ENCODE measurements at places on chromosomes 5 and 9.

DNA sequence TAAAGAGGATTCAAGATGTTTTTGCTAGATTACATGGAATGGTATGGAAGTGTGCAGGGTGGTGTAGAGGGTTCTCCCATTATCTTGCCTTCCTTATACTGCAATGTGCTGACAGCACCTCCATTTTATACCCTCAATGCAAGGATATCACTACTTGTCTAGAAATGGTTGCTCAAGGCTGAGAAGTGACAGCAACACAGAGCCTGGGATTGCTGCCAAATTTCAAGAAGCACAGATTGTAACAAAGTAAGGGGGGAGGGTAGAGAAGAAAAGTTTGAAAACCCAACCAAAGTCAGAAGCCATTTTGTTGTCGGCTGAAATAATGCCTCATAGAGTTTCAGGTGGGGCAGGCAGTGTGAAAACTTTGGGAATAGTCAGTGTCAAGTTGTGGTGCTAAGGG is 29.8 kb downstream of the PCDHAC2 start:
- no peak for DNase-seq

GRCh38 chr9:115261656-115262081 is 143.7 kb upstream of the TNC start:
- DNase-seq, result no peak

- no peak for DNase-seq
Observed at GRCh38 chr9:105969636-105970035, 275.3 kb downstream of the TMEM38B start.

DNA sequence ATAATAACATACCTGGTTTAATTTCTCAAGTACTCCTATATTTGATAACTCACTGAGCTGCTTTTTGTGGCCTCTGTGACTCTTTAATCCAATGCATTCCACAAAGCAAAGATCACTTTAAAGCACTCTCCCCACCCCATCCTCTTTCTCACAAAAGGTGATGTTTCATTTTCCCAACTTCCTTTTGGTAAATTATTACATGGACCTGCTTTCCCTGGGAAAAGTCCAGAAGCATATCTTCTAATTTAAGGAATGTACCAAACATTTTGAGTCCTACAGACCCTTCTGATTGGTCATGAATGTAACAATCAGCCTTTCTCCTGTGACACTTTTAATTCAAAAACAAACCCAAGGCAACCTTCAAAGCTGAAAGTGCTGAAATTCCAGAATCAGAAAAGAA is 71.1 kb downstream of the MLLT3 start:
- DNase-seq, result no peak

- DNase-seq, result no peak
Observed at GRCh38 chr9:132295181-132295580, 59.6 kb downstream of the SETX start.

GRCh38 chr5:124253203-124253810 is 493.1 kb downstream of the ZNF608 start:
- DNase-seq, result no peak

GRCh38 chr9:98913705-98914104 is 30.0 kb upstream of the COL15A1 start:
- no peak for DNase-seq

DNA sequence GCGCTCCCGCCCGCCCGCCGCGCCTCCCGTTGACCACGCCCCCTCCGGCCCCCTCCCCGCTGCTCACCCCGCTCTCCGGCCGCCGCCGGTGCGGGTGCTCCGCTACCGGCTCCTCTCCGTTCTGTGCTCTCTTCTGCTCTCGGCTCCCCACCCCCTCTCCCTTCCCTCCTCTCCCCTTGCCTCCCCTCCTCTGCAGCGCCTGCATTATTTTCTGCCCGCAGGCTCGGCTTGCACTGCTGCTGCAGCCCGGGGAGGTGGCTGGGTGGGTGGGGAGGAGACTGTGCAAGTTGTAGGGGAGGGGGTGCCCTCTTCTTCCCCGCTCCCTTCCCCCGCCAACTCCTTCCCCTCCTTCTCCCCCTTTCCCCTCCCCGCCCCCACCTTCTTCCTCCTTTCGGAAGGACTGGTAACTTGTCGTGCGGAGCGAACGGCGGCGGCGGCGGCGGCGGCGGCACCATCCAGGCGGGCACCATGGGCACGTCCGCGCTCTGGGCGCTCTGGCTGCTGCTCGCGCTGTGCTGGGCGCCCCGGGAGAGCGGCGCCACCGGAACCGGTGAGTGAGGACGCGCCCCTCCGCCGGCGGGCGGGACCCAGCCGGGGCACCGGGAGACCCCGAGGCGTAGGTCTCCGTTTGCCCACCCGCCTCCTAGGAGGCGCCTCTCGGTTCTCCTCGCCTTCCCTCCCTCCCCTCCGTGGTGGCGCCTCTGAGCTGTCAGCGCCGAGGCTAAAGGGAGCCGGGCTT is at the start of gene VLDLR:
VLDLR (plus strand) TSS at position 66 of the 739 bp plus-strand sequence; CDS start at position 469, 403 bp downstream.
- peak; percentile 91 for DNase-seq

DNA sequence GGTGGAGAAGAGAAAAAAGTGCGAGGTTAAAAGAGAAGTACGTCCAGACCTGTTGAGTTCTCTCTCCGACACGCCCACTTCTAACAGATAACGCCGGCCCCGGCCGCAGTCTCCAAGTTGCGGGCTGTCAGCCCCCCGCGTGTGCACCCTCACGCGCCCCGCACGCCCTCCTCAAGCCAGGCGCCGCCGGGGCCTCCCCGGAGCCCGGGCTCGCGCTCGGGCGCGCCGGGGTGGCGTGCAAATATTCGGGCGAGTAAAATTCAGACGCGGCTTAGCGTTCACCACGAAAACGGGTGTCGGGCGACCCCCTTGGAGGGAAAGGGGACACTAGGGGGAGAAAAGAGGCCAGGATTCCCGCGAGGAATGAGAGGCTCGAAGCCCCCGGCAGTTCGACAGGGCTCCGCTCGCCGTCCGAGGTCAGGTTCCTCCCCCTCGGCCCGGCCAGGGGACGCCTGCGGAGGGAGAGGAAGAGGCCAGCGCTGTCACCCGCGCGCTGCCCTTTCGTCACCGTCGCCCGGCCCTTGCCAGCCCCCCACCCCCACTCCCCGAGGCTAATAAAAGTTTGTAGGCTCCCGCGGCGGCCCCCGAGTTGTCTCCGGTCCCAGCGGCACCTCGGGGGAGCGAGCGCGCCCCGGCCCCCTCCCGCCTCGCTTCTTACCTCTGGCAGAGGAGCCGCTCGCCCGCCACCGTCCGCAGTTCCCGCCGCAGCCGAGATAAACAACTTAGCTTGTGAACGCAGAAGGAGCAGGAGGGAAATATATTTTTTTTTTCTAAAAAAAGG is 743 bp downstream of the NR3C1 start:
- peak; percentile 85 for DNase-seq

- no peak for DNase-seq
Observed at GRCh38 chr9:109403116-109403515, 82.3 kb upstream of the EPB41L4B start.

- no peak for DNase-seq
Observed at GRCh38 chr9:126306071-126306647, 20.5 kb upstream of the MVB12B start.

- DNase-seq, result no peak
Observed at GRCh38 chr5:116411101-116411571, 163.5 kb downstream of the SEMA6A start.

- DNase-seq, result no peak
Observed at GRCh38 chr5:10594591-10595210, 30.8 kb downstream of the ANKRD33B start.

GRCh38 chr9:114641967-114642366 is 15.6 kb downstream of the TEX53 start:
- DNase-seq, result no peak

GRCh38 chr5:96257904-96258303 is 175.1 kb downstream of the PCSK1 start:
- DNase-seq, result no peak

- no peak for DNase-seq
Observed at GRCh38 chr5:145509336-145510136, 325.6 kb downstream of the PRELID2 start.

GRCh38 chr5:173591056-173591514 is 25.4 kb downstream of the BOD1 start:
- DNase-seq, result no peak

GRCh38 chr9:83775932-83776331 is 41.6 kb downstream of the GKAP1 start:
- no peak for DNase-seq

DNA sequence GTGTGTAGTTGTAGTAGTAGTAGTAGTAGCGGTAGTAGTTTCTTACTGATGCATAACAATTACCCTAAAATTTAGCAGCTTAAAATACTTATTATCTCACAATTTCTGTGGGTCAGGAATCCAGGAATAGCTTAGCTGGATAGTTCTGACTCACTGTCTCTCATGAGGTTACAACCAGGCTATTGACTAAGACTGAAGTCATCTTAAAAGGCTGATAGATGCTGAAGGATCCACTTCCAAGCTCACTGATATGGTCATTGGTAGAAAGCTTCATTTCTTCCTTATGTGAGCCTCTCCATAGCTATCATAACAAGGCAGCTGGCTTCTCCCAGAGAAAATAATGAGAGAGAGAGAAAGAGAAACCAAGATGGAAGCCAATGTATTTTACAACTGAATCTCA is 147.5 kb upstream of the FBXL17 start:
- no peak for DNase-seq

DNA sequence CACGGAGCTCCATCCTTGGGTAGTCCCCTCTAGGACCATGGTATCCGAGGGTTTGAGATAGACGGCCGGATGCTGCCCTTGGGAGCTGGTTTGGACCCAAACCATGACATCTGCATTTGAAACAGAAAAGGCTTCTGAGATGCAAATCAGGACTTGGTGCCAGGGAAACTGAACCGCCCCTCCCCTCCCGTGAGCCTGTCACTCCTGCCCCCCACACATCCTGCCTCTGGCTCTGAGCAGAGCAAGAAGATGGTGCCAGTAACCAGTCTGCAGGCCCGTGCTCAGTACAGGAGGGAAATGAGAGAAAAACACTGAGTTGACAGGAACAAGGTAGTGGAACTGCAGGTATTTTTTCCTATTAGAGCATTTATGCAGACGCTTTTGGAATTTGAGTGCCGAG is 18.6 kb downstream of the ARPC5L start:
- no peak for DNase-seq

GRCh38 chr5:96242571-96242970 is 190.5 kb downstream of the PCSK1 start:
- no peak for DNase-seq

GRCh38 chr5:159415301-159415937 is 85.1 kb upstream of the IL12B start:
- DNase-seq, result peak; percentile 4

DNA sequence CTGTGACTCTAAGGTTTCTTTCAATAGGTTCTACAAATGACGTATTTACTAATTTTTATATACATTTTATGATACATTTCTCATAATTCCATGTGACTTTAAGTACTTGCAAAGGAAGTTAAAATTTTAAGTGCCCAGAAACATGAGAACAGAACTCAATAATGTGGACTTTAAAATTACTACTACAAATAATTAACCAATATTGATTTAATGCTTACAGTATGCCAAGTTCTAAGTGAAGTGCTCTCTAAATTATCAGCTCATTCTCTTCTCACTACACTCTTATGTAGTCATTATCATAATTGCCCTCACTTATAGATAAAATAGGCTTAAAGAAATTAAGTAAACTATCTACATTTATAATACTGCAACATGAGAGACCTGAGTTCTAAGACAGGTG is 1690.7 kb upstream of the CDH9 start:
- DNase-seq, result no peak

- DNase-seq, result no peak
Observed at GRCh38 chr9:75715360-75715759, 175.1 kb upstream of the PCSK5 start.

GRCh38 chr9:105286098-105286497 is 41.6 kb downstream of the SLC44A1 start:
- DNase-seq, result no peak

DNA sequence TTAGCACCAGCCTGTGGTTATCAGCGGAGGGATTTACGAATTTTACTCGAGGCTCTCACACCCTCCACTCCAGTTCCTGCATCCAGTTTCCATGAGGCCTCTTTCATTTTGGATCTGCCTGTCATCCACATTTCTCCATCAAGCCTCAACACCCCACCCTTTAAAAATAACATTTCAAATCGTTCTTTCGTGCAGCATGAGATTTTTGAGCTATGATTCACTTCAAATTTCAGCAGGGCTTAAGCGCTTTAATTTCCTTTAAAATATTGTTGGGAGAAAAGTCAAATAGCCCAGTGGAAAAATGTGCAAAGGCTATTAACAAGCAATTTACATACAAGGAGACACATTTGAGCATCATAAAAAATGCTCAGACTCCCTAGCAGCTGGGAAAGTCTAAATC is 103.2 kb downstream of the MSX2 start:
- no peak for DNase-seq

DNA sequence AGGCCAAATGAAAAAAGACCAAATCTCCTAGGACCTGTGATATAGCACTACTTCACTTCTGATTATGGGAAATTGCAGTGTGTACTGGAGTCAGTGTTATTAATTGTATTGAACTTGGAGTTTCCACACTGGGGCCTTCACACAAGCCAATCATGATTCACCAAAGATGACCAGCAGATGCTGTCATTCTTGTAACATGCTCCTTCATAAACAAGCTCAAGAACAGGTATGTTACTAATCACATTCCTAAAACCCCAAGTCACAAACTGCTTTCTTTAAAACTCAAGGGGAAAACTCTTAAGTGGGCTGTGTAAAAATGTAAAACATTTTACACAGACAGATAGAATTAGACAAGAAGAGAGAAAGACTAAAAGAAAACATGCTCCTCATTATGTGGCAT is 5.6 kb downstream of the KLHL3 start:
- DNase-seq, result no peak

DNA sequence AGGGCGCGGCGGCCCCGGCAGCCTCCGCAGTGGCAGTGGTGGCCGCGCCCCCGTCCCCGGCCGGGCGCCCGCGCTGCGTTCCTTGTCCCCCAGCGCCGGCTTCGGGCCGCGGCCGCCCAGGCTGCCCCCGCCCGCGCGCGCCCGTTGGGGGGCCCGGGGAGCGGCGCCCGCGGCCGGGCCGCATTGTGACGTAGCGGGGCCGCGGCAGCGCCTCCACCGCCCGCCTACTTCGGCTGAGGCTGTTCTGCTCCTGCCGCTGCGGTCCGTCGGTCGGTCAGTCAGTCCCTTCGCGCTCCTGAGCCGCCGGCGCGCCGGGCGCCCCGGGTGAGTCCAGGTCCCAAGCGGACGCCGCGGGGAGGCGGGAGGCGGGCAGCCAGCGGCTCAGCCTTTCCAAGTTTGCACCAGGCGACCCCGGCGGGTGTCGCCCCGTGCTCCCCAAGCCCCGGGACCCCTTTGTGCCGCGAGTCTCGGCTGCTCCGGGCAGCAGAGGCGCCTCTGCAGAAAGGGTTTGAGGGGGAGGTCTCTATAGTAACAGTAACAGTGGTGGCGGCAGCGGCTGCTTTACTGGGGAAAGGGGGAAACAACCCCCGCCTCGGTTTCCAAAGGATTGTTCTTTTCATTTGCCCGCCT is at the start of gene SNCAIP:
SNCAIP (plus strand) TSS at position 277 of the 630 bp plus-strand sequence. CDS start 78,898 bp downstream, outside the sequence.
- peak; percentile 87 for DNase-seq

DNA sequence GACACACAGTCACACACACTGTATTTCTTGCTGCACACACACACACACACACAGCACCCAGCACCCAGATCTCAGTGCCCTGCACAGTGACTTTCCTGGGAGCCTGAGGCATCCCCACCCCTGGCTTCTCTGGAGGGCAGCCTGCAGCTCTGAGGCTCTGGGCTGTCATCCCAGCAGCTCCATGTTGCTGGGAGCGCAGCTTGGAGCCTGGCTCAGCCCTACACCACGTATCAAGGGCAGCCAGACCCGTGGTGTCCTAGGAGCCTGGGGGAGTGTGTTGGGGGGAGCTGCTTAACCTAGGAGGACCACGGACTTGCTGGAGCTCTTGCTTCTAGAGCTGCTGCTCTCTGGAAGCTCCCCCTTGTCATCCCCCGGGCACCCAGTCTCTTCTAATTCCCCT is 5.2 kb downstream of the IER5L start:
- no peak for DNase-seq

- DNase-seq, result no peak
Observed at GRCh38 chr5:168314735-168315411, 23.4 kb downstream of the WWC1 start.

GRCh38 chr5:173391031-173391430 is 62.8 kb upstream of the STC2 start:
- no peak for DNase-seq
